ENCODE measurements at places on chromosomes 6 and 20. TPM values are rescaled to one million over a fixed set of nuclear protein-coding genes. Genes with fewer than 3 reads are reported as not detected.

The LTB gene
- not detected for polyA plus RNA-seq

The BEND6 gene
- 9.7 TPM for polyA plus RNA-seq

The TP53TG5 gene
- 0.14 TPM for polyA plus RNA-seq

The FAM217A gene
- not detected for polyA plus RNA-seq

The SRMS gene
- polyA plus RNA-seq: not detected

The OXT gene
- not detected for polyA plus RNA-seq

The CALHM4 gene
- polyA plus RNA-seq: not detected

The C20orf204 gene
- polyA plus RNA-seq: 0.02 TPM

The GMPR gene
- 27.1 TPM for polyA plus RNA-seq

The CD24 gene
- polyA plus RNA-seq: 0.19 TPM

The C20orf144 gene
- polyA plus RNA-seq: 0.20 TPM

The RAD21L1 gene
- 0.16 TPM for polyA plus RNA-seq

- DNase-seq: no peak
Observed at GRCh38 chr20:6831461-6831860, 64.0 kb downstream of the BMP2 start.

- no peak for DNase-seq
Observed at GRCh38 chr6:2221726-2222274, 23.6 kb downstream of the GMDS start.

DNA sequence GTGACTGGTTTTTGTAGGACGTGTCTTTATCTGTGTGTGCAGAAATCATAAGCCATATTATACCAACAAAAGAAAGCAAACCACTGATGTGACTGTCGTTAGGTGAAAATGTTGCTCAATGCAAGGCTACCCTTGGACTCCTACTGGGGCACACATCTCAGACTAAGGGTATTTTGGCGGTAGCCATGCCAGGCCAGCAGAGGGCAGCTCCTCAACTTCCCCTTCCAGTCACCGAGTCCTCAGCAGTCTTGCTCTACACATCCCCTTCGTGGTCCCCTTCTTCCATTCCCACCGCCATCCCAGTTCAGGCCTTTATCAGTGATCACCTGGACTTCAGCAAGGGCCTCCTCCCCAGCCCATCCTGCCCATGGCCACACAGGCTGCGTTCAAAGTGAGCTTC lies 113.7 kb upstream of the GGTLC1 start:
- no peak for DNase-seq

DNA sequence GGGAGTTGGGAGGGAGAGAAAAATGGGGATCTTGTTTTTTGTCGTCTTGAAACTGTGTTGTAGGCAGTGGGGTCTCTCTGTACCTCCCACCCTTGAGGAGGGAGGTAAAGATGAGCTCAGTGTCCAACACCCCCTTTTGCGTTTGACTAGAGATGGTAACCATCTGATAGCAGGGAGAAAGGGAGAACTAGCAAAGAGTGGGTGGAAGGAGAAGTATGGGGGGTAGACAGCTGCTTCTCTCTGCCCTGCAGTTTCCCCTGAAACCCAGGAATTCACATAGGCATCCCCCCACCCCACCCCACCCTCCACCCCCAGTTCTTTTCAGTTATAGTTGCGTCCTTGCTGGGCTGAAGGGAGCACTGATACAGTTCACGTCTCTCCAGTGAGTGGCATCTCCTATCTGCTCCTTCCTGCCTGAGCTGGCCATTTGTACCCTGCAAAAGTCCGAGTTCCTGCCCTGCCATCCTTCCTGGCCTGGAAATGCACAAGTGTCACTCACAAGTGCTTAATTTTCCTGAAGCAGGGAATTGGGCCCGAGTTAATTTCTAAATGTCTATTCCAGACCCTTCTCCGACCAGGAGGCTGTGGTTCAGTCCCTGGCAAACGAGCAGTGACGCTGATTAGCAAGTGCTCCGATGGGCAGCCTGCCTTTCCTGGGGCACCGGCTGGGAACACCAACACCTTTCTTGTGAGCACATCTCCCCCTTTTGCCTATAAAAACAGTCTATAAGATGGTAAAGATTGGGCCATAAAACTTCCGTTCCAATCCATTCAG lies 1.5 kb downstream of the SIRPA start:
- no peak for DNase-seq

GRCh38 chr6:156315146-156315545 lies 462.0 kb upstream of the ARID1B start:
- DNase-seq: no peak

- no peak for DNase-seq
Observed at GRCh38 chr6:100126790-100127484, 132.9 kb upstream of the MCHR2 start.

- no peak for DNase-seq
Observed at GRCh38 chr6:68978411-68978810, 343.3 kb downstream of the ADGRB3 start.

GRCh38 chr6:51996296-51996947 lies 91.0 kb downstream of the PKHD1 start:
- no peak for DNase-seq

- no peak for DNase-seq
Observed at GRCh38 chr6:139962654-139963347, 588.4 kb upstream of the CITED2 start.

- no peak for DNase-seq
Observed at GRCh38 chr6:122052346-122052900, 347.0 kb upstream of the HSF2 start.

- no peak for DNase-seq
Observed at GRCh38 chr6:133223452-133224029, 17.6 kb upstream of the EYA4 start.

DNA sequence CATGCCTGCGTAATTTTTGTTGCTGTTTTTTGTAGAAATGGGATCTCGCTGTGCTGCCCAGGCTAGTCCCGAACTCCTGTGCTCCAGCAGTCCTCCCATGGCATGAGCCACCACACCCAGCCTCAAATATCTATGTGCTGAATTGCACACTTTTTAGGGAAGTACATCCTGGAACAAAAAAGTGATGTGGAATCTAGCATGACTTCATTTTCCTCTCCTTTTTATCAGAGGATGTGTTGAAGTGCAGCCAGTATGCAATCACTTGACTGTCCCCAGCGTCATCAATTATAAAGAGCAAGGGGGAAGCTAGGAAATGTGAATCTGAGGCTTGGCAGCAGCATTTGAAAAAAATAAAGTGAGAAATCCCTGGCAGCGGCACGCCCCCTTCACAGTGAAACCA lies 6.4 kb upstream of the EXOC2 start:
- DNase-seq: peak; percentile 20

GRCh38 chr20:4548552-4548951 lies 173.2 kb upstream of the PRND start:
- DNase-seq: no peak

GRCh38 chr6:113888493-113888892 lies 31.3 kb downstream of the MARCKS start:
- DNase-seq: no peak

DNA sequence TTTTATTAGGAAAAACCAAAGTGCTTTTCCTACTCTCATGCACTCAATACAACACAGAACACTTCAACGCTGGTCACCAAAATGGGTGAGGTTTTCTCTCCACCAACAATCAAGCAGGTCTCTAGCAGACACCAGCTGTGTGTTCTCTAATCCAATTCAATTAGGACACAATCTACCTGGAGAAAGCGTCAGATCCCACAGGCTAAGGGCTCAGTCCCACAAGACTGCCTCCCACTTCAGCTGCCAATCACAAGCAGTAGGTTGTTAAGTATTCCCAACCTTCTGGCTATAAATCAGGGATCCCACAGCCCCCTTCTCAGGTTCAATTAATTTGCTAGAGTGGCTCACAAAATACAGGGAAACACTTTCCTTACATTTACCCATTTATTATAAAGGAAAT lies 47.7 kb downstream of the STMND1 start:
- no peak for DNase-seq

- DNase-seq: no peak
Observed at GRCh38 chr20:43458422-43458924, 777 bp downstream of the SRSF6 start.

- no peak for DNase-seq
Observed at GRCh38 chr20:8601542-8601912, 467.4 kb upstream of the PLCB4 start.

DNA sequence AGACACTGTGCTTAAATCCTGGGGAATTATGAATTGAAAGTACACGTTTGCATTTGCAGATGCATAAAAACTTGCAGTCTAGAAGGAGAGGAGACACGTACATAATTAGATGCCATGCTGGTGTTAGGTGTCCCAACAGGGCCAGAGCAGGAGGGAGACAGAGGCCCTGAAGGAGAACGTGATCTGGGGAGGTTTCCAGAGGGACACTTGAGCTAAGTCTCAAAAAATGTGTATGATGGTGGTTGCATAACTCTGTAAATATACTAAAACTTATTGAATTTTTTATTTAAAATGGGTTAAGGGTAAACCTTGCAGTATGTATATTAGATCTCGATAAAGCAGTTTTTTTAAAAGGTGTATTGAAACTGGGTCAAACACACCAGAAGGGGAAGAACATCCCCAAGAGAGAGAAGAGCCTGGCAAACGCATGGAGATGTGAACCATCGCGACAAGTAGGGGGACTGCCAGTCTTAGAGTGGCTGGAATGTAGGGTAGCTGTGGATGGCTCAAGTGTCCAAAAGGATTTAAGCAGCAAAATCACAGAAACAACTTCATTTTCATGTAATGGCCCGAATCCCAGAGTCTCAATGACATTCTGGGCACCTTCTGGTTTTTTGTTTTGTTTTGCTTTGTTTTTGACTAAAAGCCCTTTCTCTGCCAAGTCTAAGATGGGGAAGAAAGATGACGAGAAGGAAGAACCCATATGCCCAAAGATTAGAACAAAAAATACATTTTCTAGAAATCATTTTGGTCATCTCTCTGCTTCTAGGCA lies 15.3 kb downstream of the TRAF3IP2 start:
- DNase-seq: peak; percentile 64

DNA sequence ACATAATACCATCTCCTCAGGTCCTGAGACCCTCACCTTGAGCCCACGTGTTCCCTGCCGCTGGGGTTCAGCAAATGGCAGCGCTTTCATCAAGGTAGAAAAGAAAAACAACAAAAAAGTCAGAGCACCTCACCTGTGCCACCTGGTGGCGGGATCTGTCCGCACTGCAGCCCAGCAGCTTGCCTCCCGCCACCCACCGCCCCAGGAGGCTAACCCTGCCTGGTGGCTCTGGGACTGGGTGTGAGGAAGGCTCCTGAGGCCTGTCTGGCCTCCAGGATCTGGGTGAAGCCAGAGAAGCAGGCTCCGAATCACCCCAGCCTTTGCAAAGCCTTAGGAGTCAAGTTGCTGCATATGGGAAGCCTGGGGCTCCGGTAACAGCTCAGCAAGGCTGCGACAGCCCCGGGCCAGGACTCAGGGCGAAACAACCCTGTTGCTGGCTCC lies 270.8 kb downstream of the BMP7 start:
- DNase-seq: no peak

- DNase-seq: peak; percentile 99
Observed at GRCh38 chr6:135922174-135922573, 70.7 kb downstream of the PDE7B start.

- DNase-seq: peak; percentile 2
Observed at GRCh38 chr6:81696524-81696923, 56.0 kb downstream of the TENT5A start.

GRCh38 chr6:44255105-44255808 lies 2.1 kb downstream of the SLC35B2 start:
- peak; percentile 24 for DNase-seq

- DNase-seq: no peak
Observed at GRCh38 chr6:137820425-137820824, 46.6 kb upstream of the TNFAIP3 start.

DNA sequence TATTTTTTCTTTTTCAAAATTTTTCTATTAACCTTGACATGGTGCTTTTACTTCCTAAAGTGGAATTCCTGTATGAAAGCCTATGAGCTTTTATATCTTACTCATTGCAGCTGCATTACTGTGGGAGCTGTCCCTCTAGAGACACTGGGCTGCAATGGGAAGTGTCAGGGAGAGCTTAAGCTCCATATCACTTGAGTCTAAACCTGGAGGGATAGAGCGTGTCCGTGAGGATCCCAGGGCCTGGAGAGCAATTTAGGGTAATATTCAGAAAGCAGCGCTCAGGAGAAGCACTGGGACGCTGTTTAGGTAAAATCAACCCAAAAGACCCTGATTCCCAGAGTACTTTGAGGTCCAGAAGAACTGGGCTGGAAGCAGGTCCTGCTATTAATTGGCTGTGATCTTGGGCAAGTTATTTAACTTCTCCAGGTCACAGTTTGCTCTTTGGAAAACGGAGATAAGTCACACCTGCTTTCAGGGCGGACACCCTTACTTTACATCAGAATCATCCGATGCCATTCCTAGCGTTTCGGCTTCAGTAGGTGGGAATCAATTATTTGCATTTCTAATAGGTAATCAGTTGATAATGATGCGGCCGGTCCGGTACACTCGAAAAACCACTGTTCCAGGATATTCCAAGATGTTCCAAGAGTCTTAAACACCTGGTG lies 628 bp upstream of the ERGIC3 start:
- no peak for DNase-seq

DNA sequence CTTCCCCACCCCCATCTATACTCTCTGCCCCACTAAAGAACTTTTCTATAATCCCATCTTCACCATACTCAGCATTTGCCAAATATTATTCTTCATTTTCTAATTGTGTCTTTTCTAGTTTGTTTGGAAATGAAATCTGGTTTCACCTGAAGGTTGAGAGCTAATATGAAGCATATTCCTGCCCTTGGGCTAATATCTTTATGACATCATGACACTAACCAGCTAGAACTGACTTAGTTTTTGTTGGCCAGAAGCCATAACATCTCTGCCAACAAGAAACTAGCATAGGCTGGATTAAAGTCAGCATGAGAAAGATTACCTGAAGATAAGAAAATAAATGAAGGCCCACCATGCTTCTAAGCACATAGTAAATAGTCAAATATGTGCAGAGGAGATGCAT lies 16.7 kb downstream of the UNC5CL start:
- peak; percentile 9 for DNase-seq

GRCh38 chr6:168385037-168385759 lies 55.8 kb upstream of the SMOC2 start:
- DNase-seq: no peak

DNA sequence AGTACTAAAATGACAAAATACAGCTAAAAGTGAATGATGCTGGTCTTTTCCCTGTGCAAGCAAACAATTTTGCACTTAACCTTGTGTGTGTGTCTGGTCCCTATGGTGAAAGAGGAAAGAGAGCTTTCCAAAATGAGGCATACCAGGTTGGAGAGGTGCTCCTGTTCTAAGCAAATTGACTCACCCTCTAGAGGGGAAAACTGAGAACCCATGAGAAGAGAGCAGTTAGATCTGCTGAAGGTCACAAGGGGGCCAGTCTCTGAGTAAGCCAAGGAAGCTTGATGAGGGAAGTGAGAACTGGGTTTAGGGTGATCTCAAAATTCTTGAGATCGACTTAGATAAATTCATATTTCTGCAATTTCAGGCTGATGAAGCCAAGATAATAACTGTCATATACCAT lies 157.5 kb upstream of the TBX18 start:
- no peak for DNase-seq

DNA sequence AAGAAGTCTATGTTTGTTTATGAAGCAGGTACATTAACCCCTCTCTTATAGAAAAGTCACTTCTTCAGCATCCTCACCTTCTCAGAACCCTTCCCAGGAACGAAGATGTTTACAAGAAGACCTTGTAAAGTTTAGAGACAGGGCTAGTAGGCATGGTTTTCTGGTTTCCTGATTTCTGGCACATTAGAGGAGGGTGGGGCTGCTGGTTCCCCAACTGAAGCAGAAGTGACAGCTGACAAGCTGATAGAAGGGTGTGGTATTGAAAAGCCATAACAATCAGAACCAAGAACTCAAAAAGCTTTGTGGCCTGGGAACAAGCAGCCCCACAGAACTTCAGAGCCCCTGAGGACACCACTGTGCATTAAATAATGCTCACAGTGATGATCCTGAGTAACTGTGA lies 91.2 kb downstream of the RTN4IP1 start:
- DNase-seq: no peak
